ENCODE measurements at places on chromosomes 7 and 10.

- no peak for DNase-seq
These were observed 397 bp upstream of the NFE2L3 start for GRCh38 chr7:26151650-26151952.

- no peak for DNase-seq
These were observed 97.2 kb downstream of the OAT start for GRCh38 chr10:124321433-124322089.

DNA sequence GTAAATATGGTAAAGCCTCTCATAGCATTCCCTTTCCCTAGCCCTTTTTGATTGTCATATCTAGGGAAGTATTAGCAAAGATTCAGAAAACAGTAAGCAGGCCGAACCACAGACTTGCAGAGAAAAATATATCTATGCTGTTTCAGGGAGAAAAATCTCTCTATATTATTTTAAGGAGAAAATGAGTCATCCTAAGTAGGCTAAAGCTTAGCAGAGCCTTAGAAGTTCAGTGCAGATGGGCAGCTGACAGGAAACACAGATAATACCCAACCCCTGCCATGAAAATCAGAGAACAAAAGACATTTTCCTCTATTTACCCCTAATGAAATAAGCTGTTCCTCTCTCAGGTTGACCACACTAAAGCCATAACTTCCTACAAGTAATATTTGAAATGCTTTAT lies 16.5 kb downstream of the C1QL3 start:
- DNase-seq: no peak

GRCh38 chr10:29798921-29799690 lies 164.3 kb upstream of the SVIL start:
- no peak for DNase-seq

- no peak for DNase-seq
These were observed 111.0 kb downstream of the CDK6 start for GRCh38 chr7:92725161-92725925.

DNA sequence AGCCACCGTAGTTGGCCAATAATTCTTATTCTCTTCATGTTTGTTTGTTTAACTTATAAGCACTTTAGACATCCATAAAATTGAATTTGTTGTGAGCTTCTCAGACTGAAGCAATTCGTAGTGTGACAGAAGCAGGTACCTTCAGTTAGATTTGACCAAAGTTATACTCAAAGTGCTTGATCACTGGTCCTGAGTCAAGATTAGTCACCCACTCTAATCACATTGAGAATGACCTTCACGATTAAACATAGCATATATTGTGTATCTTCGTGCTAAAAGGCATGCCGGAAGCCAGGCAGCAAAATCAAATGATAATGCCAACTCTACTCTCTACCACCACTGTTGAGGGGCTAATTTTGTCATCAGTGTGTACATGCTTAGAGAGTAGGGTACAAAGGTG lies 763.7 kb upstream of the MBL2 start:
- no peak for DNase-seq

- DNase-seq: no peak
These were observed 139.4 kb downstream of the CCDC71L start for GRCh38 chr7:106521541-106521940.

DNA sequence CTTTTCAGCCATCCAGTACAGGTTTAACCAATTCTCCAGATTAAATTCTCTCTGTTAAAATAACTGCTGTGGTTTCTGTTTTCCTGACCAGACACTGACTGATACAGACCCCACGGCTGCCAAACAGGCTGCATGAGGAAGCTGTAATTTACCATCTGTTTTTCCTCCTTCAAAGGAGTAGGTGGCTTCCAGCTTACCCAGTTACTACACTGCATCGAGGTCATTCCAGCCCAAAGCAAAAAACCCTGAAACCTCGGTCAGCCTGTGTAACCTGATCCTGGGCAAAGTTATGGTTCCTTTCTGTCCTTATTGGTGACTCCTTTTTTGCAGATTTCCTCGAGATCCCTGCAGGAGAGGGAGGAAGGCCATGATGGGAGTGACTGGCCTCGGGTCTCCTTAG lies 27.9 kb upstream of the LOXL4 start:
- no peak for DNase-seq

All from naive B cell (primary cell).